ENCODE measurements at places on chromosomes 5 and 9. TPM values are rescaled to one million over a fixed set of nuclear protein-coding genes. Genes with fewer than 3 reads are reported as not detected.

Gene GNA14
- total RNA-seq = not detected

Gene SPATA6L
- total RNA-seq = 0.27 TPM

Gene SREK1IP1
- total RNA-seq = 22.3 TPM

Gene KCTD16
- not detected for total RNA-seq

Gene KCNV2
- total RNA-seq = not detected

Gene ERP44
- 21.3 TPM for total RNA-seq

Gene ANKRD20A1
- total RNA-seq = 2.3 TPM

Gene IL4
- total RNA-seq = 4.0 TPM

Gene ENTPD2
- not detected for total RNA-seq

Gene ANKDD1B
- 0.23 TPM for total RNA-seq

Gene STK32A
- total RNA-seq = not detected

Gene CDH10
- total RNA-seq = not detected

Gene IGFBPL1
- total RNA-seq = not detected

Gene LCN1
- not detected for total RNA-seq

Gene PDGFRB
- total RNA-seq = 4.1 TPM

Gene OCLN
- 0.43 TPM for total RNA-seq

Gene LCN15
- not detected for total RNA-seq

Gene MAMDC2
- total RNA-seq = not detected

Gene CFAP90
- not detected for total RNA-seq

Gene DDX4
- total RNA-seq = 0.98 TPM

Gene IGIP
- total RNA-seq = 3.4 TPM

Gene ARAP3
- total RNA-seq = 7.2 TPM

Gene FBP2
- not detected for total RNA-seq
